ENCODE measurements at places on chromosomes 16 and 17.

DNA sequence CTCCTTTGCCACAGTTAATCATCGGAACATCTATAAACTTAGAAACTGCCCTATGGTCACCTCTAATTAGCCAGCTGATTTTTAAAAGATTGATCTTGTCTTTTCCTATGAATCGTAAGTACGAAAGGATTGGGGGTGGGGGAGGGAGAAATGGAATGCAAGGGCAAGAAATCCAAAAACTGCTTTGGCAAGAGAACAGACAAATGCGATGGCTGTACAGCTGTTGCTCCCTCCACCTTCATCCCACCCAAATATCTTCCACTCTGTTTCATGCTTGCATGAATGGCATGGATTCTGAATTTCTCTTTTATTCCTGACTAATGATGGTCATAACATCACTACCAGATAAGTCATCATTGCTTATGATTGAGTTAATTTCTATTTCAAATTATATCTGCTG is 165.7 kb downstream of the STX8 start:
- DNase-seq: no peak

DNA sequence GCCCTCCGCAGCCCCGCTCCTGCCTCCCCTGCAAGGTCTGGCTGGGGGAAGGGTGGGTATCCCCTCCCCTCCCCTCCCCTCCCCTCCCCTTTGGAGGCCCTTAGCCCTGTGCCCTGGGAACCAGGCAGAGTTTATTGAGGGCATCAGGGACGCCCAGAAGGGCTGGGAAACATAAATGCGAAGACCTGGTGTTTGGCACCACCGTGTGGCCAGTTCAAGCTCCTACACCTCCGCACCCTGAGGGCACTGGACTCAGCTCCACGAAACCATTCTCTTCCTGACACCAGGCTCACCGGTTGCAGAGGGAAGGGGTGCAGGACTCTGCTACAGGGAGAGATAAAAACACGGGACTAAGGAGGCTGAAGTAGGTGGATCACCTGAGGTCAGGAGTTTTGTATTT is 1.0 kb upstream of the AIPL1 start:
- DNase-seq: peak; percentile 63

DNA sequence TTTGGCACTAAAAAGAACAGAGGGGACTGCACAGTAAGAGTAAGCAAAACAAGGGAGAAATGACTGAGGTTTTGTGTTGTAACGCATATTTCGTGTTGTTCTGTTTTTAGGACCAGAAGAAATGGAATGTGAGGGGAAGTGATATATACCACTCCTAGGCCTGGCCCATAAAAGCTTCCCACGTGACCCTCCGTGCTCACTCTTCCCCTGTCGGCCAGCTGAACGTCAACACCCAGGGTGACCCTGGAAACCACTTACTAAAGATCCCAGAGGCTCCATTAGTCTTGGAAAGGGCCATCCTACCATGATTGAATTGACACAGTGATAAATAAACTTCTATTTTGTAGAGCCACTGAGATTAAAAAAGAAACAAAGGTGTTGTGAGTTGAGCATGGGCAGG is 79.8 kb downstream of the HELZ start:
- DNase-seq: no peak

DNA sequence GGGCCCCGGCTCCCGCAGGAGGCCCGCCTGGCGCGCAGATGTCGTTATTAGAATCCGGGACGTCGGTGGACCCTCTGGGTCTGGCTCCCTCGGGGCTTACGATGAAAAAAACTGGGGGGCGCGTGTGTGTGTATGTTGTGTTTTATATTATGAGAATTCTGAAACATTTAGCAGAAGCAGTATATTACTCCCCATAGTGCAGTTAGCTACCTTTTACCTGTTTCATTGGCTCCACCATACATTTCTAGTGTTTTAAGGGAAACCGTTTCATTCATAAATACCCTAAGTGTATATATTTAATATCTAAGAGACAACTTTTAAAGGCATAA is 486 bp upstream of the DNAJA2 start:
- DNase-seq: no peak

DNA sequence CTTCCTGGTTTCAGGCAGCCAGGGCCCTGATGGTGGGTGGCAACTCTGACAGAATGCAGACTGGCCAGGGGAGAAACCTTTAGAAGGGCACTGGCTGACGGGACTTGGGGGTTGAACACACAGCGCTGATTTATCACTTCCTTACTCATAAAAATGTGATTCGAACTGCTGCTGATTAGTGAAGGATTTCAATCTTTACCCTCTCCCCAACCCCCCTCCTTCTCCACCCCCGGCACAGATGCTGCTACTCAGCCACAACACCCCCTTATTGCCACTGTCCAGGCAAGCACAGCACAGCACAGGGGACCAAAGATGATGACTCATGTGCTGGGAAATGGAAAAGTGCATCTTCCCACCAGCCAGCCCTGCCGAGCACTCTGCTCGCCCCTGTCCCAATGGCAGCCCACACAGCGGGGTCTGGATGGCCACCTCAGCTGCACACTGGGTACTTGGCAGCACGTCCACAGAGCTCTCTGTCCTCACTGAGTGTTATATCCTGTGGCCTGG is 70.1 kb downstream of the SMG6 start:
- no peak for DNase-seq

GRCh38 chr17:2398655-2399571 is 1.9 kb downstream of the MNT start:
- peak; percentile 63 for DNase-seq

- DNase-seq: no peak
These were observed 9.0 kb upstream of the MRPL38 start for GRCh38 chr17:75913537-75914210.

- peak; percentile 39 for DNase-seq
These were observed 31.0 kb upstream of the ARL4D start for GRCh38 chr17:43367737-43368242.

- no peak for DNase-seq
These were observed 65.9 kb downstream of the SPAG9 start for GRCh38 chr17:51054748-51055147.

DNA sequence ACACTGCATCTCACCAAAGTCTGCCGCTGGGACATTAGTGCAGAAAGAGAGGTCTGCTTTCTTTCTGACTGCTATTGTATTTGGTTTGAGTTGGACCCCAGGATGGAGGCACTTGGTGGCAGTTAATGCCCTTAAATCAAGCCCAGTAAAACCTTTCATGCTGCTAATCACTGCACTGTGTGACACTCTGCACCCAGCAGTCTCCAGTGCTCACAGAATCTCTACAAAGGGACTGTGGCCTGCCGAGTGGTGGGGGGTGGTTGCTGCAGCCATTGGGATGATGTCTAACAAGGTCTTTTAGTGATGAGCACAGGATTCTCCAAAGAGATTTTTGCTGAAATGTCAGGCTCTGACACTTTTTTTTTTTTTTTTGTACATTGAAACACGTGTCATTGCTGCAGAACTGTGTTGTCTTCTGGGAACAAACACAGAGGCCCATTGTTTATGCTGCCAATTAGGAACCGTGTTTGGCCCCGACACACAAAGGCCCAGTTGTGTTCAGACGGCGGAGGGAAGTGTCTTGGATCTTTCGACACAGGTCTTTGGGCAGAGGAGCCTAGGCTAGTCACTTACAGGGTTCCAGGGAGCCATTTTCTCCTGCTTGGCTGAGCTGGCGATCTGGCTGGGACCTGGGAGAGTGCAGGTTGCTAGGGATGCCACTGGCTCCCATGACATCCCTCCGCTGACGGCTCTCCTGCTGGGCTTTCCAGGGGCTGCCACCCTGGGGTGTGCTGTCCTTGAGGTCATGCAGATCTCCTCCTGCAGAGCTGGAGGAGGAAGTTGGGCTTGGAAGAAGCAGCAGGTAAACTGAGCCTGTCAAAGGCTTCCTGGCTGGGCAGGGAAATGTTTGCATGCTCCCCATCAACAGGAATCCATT is 16.2 kb upstream of the TNRC6C start:
- DNase-seq: no peak

GRCh38 chr16:87145181-87146176 is 171.7 kb downstream of the C16orf95 start:
- peak; percentile 2 for DNase-seq

- DNase-seq: peak; percentile 56
These were observed 16.7 kb upstream of the OR1F1 start for GRCh38 chr16:3171181-3171854.

GRCh38 chr16:1642148-1642547 is 30.0 kb downstream of the CRAMP1 start:
- no peak for DNase-seq

GRCh38 chr17:73338566-73339197 is 26.9 kb upstream of the CDC42EP4 start:
- DNase-seq: no peak

- DNase-seq: no peak
These were observed 147.5 kb upstream of the GSE1 start for GRCh38 chr16:85465328-85466303.

- DNase-seq: no peak
These were observed 112.9 kb upstream of the ZKSCAN2 start for GRCh38 chr16:25370541-25370940.

- DNase-seq: no peak
These were observed 3.4 kb downstream of the CNTNAP4 start for GRCh38 chr16:76280421-76281215.

DNA sequence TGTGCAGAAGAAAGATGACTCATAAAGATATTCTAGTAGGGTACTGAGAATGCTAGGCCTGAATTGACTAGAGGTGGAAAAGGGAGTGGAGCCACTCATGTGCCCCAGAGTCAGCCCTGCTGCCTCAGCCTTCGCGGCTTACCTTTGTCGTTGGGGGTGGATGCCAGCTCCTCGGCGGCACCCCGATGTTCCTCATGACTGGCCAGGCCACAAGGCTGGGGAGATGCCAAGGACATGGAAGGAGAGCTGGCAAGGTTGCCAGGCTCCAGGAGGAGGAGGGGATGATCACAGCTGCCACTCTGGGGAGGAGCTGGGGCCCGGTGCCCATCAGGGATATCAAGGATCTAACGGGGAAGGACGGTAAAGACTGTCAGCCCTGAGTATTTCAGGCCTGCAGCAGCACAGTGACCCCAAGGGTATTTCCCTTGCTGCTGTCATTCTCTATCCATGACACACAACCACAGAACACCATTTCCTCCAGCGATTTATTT is 9.7 kb upstream of the SLC35B1 start:
- DNase-seq: peak; percentile 61

DNA sequence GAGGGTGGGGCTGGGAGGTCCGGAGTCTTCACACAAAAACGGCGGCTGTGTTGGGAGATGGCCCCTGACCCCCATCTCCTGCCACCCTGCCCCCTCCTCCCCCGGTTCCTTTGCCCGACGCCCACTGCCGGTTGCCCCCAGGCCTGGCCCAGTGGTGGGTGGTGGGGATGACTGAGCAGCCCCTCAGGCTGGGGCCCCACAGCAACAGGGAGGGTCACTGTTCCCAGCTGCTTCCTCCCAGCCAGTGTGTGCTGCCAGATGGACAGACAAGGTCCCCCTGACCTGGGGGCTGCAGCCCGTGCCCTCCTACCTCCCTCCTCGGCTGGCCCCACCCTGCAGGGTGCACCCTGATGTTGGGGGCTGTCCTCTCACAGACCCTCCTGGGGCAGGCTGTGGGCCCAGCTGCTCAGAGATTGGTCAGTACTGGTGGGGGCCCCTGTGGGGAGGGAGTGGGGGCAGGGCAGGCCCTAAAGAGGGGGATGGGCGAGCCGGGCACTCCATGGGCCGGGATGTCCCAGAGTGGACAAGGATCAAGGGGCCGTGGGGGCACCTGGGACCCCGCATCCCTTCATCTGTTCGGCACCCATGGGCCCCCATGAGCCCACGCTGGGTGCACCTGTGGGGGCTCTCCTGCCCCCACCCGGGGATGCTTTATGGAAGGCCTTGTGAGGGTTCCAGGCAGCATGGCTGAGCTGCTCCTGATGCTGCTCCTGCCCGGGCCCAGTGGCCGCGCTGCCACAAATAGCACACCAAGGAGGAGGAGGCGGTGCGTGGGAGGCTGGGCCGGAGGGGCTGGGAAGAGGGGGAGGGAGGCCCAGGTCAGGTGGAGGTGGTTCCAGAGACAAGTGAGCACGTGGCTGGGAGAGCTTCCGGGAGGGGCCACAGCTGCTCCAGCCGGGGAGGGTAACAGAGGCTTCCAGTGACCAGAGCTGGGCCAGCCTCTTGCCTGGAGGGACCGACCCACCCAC is 5.1 kb downstream of the C1QTNF8 start:
- no peak for DNase-seq

GRCh38 chr17:73889439-73889838 is 245.2 kb upstream of the SDK2 start:
- DNase-seq: no peak

DNA sequence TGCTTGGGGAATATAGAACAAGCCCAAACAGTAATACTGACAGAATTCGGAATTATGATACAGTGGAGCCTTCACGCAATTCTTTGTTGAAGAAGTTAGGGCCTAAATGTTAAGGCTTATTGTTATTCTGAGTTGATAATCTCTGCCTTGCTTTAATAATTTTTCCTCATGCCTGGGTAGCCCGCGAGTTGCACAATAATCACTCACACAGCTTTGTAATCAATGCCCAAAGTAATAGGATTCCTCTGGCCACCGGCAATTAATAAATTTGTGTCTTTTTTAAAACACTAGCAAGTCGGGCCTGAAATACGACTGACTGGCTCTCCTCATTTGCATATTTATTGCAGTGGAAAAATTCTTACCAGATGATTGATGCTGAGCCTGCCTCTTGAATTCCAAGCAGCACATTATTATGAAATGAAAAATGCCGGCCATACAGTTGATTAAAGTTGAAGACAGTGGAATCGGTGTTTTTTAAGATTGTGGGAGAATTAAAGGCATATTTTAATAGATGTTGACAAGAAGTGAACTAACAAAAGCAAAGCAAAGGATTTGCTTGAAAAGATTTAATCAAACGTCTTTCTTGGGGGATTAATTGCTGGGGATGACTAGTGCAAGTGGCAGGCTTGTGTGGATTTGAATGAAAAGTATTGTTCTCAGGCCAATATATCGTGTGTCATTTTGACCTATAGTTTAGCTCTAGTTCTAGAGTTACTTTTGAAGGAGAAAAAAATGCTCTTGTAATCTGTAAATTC is 30.2 kb downstream of the AATF start:
- no peak for DNase-seq

GRCh38 chr16:3656491-3657468 is 2.3 kb downstream of the DNASE1 start:
- peak; percentile 32 for DNase-seq

DNA sequence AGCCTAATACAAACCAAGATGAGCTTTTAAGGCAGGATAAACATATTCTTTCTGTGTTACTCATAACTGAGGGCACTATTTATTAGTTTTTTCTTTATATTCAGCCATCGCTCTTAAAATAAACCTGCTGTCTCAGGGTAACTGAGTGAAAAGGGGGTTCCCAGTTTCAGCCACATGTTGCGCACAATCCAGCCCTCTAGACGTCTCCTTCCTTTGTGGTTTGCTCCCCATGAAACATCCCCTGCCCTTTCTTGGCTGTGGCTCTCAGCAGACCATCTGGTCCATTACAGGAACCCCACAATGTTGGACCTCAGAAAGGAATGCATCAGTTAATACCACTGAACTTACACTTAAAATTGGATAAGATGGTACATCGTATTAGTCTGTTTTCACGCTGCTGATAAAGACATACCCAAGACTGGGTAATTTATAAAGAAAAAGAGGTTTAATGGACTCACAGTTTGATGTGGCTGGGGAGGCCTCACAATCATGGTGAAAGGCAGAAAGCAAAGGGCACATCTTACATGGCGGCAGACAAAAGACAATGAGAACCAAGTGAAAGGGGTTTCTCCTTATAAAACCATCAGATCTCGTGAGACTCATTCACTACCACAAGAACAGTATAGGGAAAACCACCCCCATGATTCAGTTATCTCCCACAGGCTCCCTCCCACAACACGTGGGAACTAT is 12.6 kb upstream of the IL21R start:
- DNase-seq: no peak

- DNase-seq: no peak
These were observed 111.0 kb downstream of the N4BP1 start for GRCh38 chr16:48498769-48499631.

- DNase-seq: no peak
These were observed 477.6 kb downstream of the XYLT1 start for GRCh38 chr16:16992975-16993765.
